ENCODE measurements at places on chromosomes 7 and 10.

- DNase-seq = no peak
Measured at GRCh38 chr10:99913831-99914235, 95.9 kb downstream of the DNMBP start.

GRCh38 chr7:80781561-80781979 lies 137.3 kb downstream of the SEMA3C start:
- no peak for DNase-seq

DNA sequence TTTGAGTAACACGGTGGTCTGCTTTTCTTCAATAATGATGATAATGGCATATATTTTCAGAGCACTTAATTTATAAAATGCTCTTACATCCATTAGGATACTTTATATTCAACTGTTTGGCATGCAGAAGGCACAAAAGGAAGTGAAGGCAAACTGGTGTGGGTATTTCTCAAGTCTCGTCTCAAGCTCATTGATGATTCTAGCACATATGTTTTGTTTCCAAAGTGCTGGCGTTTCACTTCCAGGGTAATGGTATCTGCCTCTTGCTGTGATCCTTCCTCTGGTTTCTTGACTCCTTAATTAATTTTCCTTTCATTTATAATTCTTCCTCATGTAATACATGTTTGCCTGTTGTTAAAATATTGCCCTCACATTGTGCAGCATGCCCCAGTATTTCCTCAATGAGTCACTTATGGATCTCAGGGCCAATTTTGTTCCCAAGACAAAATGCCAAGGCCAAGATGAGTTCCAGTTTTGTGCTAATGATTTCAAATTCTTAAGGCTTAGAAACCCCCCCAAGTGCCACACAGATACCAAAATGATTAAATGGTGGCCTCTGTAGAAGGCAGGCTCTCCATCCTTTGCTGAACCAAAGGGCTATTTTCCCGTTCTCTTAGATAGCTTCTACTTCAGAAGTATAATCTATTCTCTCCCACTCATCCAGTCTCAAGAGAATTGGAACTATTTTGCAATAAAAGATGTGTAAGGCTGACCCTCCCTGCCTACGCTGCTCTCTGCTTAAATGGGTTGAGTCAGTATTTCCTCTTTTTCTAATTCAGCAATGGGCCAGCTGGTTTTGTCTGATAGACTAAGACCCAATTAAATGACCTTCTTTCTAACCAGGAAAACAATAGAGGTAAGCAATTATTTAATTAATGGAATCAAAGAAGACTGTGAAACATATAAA lies 171.2 kb downstream of the ZNF365 start:
- DNase-seq = no peak

DNA sequence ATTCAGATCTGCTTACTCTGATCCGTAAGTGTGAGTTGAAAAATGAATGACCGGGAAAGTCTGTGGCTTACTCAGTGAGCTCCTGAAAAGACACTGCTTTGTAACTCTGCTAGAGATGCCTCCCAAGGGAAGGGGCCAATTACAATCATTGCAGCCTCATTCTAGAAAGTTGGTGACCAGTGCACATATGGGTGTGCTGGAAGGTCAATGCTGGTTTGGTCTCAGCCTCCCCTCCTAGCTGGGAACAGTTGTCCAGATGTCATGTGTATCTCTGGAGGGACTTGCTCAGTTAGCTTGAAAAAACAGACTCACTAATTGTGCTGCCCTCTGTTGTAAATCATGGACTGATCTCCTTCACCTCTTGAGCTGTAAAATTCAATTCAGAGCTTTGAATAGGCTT lies 405.0 kb downstream of the ADRA2A start:
- no peak for DNase-seq

- DNase-seq = no peak
Measured at GRCh38 chr10:133442191-133442966, 11.4 kb upstream of the SCART1 start.

- no peak for DNase-seq
Measured at GRCh38 chr10:55287346-55287745, 486.3 kb upstream of the PCDH15 start.

All from effector CD8-positive, alpha-beta T cell (primary cell).